ENCODE measurements at places on chromosomes 12 and 14. TPM values are rescaled to one million over a fixed set of nuclear protein-coding genes. Genes with fewer than 3 reads are reported as not detected.

ARHGEF40 gene
- total RNA-seq = 1.4 TPM

GRCh38 chr12:77722536-77722935 lies 108.2 kb upstream of the NAV3 start:
- H3K27ac ChIP-seq = no peak overlapping the region
- H3K27me3 ChIP-seq = no peaks in the 10 kb centered on the region
- H3K36me3 ChIP-seq = no peaks in the 10 kb centered on the region
- H3K4me1 ChIP-seq = no peaks in the 10 kb centered on the region
- H3K4me3 ChIP-seq = no peak overlapping the region

- H3K27me3 ChIP-seq = peaks cover 6% of the 10 kb centered on the region
- H3K36me3 ChIP-seq = no peaks in the 10 kb centered on the region
- H3K27ac ChIP-seq = no peak overlapping the region
- no peak overlapping the region for H3K4me3 ChIP-seq
- no peak for DNase-seq
These were observed 97.2 kb upstream of the SLC35F4 start for GRCh38 chr14:57963071-57963470.

SOAT2 gene
- total RNA-seq = not detected

- no peaks in the 10 kb centered on the region for H3K27me3 ChIP-seq
- no peak overlapping the region for H3K27ac ChIP-seq
- no peaks in the 10 kb centered on the region for H3K36me3 ChIP-seq
- no peak overlapping the region for H3K4me3 ChIP-seq
These were observed 12.1 kb upstream of the NXPH4 start for GRCh38 chr12:57204454-57204853.

DNA sequence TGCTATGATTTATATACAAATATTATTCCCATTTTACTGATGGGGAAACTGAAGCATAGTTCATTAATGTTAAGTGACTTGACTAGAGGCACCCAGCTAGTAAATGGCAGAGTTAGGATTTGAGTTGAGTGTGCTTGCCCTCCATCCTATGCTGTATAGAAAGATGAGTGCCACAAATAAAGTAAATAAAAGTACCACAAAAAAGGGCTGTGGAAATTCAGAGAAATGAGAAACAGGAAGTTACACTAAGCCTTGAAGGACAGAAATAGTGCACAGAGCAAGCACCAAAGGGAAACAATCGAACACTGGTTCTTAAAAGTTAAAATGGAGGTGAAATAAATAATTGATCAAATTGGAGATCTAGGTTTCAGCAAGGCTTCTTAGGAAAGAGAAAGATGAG lies 9.2 kb upstream of the ABCD2 start:
- no peak overlapping the region for H3K27ac ChIP-seq
- no peaks in the 10 kb centered on the region for H3K27me3 ChIP-seq
- H3K4me3 ChIP-seq = no peak overlapping the region
- peaks cover 11% of the 10 kb centered on the region for H3K4me1 ChIP-seq
- DNase-seq = no peak

DNA sequence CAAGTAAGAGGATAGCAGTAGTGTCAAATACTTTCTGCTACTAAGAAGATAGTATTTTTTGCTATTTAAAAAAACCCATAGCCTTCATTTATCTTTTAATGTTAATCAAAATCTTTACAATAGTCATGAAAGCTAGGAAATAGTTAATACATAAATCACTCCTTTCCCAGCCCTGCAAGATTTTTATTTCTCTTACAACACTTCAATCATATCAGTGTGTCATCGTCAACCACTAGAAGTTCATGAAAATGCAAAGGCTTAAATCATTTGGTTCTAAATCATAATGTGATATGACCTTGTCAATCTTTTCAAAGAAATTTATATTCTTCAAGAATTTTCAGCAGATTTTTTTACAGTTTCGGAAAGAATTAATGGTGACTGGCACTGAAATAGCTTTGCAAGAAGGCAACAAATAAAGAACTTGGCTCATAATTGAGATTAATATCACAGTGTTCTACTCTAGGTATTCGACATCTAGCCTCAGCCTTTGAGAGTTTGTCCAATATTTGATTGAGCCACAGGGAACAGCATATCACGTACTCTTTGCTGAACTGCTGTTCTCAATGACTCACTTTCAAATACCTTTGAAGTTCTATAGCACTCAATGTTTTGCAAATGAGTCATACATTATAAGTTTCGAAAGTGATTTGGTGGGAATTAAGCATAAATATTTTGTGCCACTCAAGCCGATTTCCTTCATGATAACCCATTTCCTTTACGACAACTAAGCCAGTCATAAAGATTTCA lies 384.0 kb upstream of the FOXG1 start:
- H3K27me3 ChIP-seq = no peaks in the 10 kb centered on the region
- DNase-seq = no peak
- no peak overlapping the region for H3K4me3 ChIP-seq
- no peaks in the 10 kb centered on the region for H3K4me1 ChIP-seq

ANO4 gene
- total RNA-seq = not detected

Data from activated B cell treated with CpG ODN at 0.5 μM for 24 hours (primary cell).